Stromal cell of bone marrow (primary cell): ENCODE measurements at places on chromosomes 7 and 10.
A peak's percentile ranks its signal among the peaks of the same experiment; 100 is the strongest.

GRCh38 chr10:133264461-133264860 lies 12.2 kb downstream of the ADAM8 start:
- no peak for DNase-seq

DNA sequence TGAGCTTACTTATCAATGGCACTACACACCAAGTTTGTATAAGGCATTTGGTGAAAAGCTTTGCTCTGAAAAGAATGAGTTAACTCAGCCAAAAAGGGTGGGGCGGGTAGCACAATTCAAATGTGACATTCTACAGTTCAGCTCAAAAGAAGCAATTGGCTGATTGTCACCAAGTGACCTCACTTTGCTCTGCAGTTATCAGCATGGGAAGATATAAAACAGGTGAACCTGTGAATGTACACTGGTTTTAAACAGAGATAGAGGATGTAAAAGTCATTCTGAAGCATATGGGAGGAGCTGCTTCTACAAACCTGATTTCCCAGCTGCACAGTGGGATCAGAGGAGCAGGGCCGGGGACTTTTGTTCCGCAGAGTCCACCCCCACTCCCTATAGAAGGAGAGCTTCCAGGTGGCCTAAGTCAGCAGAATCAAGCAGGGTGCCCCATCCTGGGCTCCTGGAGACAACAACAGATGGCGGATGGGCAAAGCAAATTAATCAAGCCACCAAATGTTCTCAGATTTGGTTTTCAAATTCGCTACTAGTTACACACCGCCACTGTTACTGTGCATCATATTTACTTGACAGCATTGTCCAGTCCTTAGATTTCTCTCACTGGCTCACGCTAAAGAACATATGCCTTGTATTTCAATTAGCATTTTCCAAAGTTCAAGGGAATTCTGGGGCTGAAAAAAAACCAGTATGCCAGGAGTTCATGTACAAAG lies 27.5 kb upstream of the NPVF start:
- no peak for DNase-seq

GRCh38 chr10:49223205-49223604 lies 35.0 kb upstream of the TMEM273 start:
- DNase-seq: no peak

- peak; percentile 85 for DNase-seq
Measured at GRCh38 chr7:55546814-55547213, 25.5 kb downstream of the VOPP1 start.

GRCh38 chr10:44278837-44279324 lies 106.0 kb downstream of the CXCL12 start:
- no peak for DNase-seq

GRCh38 chr7:22867003-22867402 lies 44.4 kb upstream of the TOMM7 start:
- peak; percentile 59 for DNase-seq

GRCh38 chr10:44923611-44924010 lies 12.5 kb downstream of the TMEM72 start:
- DNase-seq: no peak

DNA sequence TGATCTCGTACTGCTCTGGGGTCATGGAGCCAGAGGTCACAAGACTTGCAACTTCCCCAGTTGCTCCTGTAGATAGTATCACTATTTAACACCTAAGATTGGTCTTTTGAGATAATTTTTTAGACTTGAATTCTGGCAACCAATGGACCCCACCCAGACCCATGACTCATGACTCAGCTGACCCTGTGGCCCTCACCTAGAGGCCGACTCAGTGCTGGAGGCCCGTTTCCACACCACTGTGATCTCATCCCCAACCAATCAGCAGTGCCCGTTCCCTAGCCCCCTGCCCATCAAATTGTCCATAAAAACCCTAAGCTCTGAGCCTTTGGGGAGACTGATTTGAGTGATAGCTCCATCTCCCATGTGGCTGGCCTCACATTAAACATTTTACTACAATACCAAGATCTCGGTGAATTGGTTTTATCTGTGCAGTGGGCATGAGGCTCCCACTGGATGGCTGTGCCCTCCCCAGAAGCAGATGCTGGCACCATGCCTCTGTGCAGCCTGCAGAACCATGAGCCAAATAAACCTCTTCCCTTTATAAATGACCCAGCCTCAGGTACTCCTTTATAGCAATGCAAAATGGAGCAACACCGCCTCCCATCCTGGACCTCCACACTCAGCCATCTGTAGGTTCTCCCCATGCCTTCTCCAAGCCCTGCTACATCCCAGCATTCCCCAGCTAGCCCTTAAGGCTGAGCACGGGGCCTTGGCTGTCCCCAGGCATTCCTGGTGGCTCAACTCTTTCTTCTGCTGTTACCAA lies 98.8 kb downstream of the PRKAG2 start:
- no peak for DNase-seq

- no peak for DNase-seq
Measured at GRCh38 chr7:119925581-119926289, 347.2 kb upstream of the KCND2 start.

- no peak for DNase-seq
Measured at GRCh38 chr7:159006610-159007130, 138.0 kb downstream of the VIPR2 start.

DNA sequence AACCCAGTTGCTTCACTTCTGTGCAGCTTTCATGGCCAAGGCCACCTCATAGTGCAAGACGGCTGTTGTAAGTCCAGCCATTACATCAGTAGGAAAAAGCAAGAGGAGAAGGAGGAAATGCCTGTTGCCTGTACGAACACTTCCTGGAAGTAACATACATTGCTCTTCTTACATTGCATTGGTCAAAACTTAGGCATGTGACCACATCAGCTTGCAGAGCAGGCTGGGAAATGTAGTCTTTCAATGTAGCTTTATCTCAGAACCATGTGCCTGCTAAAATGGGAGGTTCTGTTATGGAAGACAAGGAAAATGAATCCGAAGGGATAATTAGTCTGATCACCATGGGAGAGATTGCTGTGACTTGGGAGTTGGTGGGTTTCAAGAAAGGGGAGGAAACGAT lies 4.3 kb downstream of the SLC29A3 start:
- DNase-seq: no peak

DNA sequence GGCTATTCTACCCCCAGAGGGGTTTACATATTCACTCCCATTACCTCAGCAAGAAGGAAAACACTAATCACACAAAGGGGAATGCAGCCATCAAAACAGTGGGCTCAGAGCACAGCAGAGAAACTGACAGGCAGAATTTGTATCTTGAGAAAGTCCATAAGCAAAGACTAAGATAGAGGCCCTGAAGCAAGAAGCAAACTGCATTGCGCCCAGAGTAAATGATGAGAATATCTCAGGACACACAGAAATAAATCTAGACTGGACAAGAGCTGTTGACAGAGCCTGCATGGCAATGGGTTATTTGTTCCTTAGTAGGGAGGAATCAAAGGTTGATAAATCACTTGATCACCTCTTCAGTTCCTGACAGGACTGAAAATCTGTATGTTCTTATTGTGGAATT lies 440.7 kb upstream of the CELF2 start:
- DNase-seq: no peak

GRCh38 chr7:150356265-150356897 lies 12.2 kb upstream of the REPIN1 start:
- no peak for DNase-seq

- DNase-seq: no peak
Measured at GRCh38 chr7:44673771-44674170, 67.3 kb downstream of the OGDH start.

DNA sequence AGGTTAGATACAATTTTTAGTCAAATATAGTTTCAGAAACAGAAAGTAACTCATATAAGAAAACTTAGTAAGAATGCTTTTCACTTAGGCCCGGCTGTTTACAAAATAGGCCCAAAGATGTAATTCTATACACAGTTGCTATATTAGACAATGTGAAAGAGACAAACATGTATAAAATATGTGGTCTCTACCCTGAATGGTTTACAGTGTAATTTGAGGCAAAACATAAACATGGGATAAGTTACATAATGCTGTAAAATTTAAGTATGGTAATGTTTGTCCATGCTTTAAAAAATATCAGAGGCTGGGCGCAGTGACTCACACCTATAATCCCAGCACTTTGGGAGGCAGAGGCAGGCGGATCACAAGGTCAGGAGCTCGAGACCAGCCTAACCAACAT lies 18.7 kb downstream of the KRIT1 start:
- no peak for DNase-seq

- no peak for DNase-seq
Measured at GRCh38 chr10:3354174-3354900, 181.8 kb upstream of the PITRM1 start.

DNA sequence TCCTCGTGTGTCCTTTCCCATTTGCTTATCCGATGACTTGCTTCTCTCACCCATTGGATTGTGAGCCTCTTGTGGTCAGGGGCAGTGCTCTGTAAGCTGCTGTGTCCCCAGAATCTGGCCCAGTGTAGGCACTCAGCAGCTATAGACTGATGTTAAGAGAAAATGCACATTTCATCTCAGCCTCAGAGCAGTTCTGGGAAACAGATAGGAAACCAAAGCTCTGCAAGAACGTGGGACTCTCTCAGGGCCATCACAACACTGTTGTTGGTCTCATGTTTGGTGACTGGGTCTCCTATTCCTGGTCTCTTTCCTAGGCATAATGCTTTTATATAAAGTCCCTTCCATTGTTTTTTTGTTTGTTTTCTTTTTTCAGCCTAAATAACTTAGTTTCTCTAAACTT lies 141.2 kb downstream of the ST7 start:
- no peak for DNase-seq
